ENCODE measurements at places on chromosomes 11 and 22.

GRCh38 chr11:13229136-13229535 lies 48.5 kb upstream of the BMAL1 start:
- no peak for DNase-seq

GRCh38 chr22:45946805-45947600 lies 30.0 kb downstream of the WNT7B start:
- no peak for DNase-seq

GRCh38 chr11:95557376-95557775 lies 232.2 kb downstream of the FAM76B start:
- DNase-seq, result no peak

DNA sequence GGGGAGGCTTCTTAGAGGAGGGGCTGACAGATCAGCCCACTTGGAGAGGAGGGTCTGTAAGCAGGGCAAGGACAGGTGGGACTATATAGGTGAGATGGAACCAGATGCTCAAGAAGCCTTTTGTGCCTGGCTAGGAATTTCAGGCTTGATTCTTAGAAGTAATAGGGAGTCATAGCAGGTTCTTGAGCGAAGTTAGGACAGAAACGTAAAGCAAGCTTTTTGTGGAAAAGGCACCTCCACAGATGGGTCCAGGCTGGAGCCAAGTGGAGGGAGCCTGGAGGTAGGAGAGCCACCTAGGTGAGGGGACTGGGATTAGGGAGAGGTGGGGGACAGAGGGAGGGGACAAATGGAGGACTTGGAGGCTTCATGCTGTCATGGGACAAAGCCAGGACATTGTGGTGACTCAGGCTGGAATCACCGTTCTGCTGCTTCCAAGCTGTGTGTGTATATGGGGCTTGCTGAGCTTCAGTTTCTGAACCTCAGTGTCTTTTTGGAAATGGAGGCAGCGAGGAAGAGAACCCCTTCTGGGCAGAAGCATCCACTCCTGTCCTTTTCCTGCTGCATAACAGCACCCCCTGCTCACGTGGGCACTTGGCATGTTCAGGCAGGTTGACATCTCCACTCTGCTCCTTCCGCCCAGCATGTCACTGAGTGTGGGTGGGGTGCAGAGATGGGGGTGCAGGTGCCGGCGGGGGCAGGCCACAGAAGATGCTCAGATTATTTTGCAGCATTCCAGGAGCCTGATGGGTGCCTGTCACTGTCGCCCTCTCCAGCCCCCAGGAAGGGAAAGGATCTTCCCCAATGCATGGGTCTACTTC lies 58.0 kb downstream of the MCM5 start:
- DNase-seq, result no peak

DNA sequence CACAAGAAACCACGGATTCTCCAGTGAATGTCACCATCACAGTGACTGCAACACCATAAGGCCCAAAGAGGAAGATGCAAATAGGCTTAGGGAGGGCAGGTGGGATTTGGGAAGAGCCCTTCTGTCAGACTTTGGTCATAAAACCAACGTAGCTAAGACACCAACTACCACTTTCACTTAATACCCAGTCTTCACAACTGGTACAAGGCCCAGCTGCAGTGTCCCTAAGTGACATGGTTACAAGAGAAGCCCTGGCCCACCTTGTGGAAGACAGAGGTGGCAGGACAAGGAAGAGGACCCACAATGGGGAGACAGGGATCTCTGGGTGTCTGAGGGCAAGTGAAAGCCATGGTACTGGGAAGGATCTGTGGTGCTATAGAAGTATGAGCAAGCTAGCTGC lies 10.0 kb downstream of the VSIG10L2 start:
- no peak for DNase-seq

- DNase-seq, result no peak
Measured at GRCh38 chr11:61007383-61007955, 36.0 kb downstream of the CD6 start.

GRCh38 chr11:69842746-69843528 lies 23.7 kb upstream of the FGF3 start:
- no peak for DNase-seq

GRCh38 chr22:39429916-39430575 lies 26.8 kb upstream of the MGAT3 start:
- DNase-seq, result no peak

DNA sequence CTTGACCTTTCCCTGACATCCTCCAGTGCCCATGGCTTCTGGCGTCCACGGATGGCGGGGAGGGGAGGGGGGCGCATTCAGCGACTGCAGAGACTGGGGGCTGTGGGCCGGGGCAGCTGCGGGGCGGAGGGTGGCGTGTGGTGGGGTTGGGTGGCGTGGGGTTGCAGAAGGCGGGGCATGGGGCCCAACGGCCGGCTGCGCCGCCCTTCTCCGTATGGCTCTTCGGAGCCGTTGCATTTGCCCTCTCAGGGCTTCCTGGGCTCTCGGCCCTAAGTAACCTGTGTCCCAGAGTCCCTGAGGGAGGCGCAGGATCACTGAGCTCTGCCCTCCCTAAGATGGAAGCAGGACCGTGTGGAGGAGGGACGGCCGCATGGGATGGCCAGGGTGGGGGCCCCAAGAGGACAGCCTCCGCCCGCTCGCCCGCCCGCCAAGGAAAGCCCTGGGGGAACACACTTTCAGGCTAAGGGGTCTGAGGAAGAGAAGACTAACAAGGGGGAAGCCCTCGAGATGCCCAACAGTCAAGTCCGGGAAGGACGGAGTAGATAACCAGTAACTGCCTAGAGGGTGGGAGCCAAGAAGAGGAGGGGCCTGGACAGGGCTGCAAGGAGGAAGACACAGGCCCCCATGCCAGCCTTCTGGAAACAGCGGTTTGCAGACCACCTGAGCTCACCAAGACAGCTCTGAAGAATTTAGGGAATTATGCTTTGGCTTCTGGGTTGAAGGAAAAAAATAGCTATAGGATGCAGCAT lies 9.2 kb upstream of the AIFM3 start:
- DNase-seq, result no peak

- DNase-seq, result no peak
Measured at GRCh38 chr11:35012467-35013191, 96.2 kb downstream of the PDHX start.

DNA sequence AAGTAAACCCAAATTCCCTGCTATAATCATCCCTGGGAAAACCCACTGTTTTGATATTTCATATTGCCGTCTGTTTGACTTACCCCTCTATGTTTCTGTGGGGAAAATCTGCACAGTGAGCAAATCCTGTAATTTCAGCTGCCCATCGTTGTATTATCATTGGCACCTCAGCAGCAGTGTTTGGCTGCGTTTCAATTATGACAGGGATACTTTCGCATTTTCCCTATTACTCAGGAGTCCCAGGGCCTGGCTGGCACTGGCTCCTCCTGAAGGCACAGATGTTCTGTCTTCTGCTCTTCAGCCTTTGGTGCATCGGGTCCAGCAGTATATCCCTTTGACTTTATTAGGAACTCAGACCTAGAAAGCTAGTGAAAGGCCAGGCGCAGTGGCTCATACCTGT lies 12.2 kb upstream of the MMP12 start:
- no peak for DNase-seq

- DNase-seq, result no peak
Measured at GRCh38 chr11:110077831-110078325, 15.3 kb upstream of the ZC3H12C start.

- DNase-seq, result no peak
Measured at GRCh38 chr11:128210148-128210940, 377.0 kb downstream of the ETS1 start.

GRCh38 chr11:107744736-107745135 lies 32.9 kb upstream of the SLN start:
- DNase-seq, result no peak

DNA sequence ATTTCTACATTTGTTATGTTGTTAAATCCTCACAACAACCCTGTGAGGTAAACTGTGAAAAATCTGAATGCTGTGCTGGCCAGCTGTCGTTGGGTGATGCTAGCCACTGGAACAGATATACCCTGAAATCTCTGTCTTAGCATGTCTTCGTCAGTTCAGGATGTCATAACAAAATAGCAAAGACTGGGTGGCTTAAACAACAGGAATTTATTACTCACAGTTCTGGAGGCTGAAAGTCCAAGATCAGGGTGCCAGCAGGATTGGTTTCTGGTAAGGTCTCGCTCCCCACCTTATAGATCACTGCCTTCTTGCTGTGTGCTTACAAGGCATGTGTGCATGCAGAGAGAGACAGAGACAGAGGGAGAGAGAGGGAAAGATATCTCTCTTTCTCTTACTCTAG lies 211.7 kb downstream of the C11orf91 start:
- no peak for DNase-seq

DNA sequence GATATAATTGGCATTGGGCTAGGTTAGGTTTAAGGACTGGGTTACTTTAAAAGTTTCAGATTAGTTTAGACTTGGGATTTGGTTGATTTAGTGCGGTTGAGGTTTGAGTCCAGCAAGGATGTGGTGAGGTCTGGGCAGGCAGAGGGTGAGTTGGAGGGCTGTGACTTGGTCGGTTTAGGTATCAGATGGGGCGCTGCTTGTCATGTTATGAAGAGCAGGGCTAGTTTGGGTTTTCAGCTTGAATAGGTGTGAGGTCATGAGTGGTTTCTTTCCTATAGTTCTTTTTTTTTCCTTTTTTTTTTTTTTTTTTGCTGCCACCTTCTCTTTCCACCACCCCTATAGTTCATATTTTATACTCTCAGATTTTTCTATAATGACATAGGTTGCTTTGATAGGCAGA lies 4.8 kb downstream of the CLCF1 start:
- no peak for DNase-seq

All from stimulated activated CD4-positive, alpha-beta T cell treated with anti-CD3 and anti-CD28 coated beads, TNF-alpha, amount 100 ng/mL, for 1 hour (primary cell).